ENCODE measurements at places on chromosomes 5 and 9.

- no peak for DNase-seq
Observed at GRCh38 chr9:113355040-113355596, 5.8 kb downstream of the BSPRY start.

DNA sequence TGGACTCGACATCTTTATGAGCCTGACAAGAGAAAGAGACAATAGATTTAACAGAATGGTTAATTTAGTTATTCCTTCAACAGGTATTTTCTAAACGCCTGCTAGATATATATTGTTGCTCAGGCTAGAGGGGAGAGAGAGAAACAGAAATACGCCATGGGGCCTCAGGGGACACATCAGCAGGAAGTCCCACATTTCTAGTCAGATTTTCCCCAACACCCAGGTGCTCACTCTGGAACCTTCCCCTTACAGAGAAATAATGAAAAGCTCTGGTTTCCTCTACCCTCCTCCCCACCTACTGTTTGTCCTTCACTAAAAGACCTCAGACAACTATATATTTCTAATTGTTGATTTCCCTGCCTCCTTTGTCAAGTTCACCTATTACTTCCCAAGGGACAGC is 130.3 kb upstream of the TBC1D2 start:
- DNase-seq, result no peak

DNA sequence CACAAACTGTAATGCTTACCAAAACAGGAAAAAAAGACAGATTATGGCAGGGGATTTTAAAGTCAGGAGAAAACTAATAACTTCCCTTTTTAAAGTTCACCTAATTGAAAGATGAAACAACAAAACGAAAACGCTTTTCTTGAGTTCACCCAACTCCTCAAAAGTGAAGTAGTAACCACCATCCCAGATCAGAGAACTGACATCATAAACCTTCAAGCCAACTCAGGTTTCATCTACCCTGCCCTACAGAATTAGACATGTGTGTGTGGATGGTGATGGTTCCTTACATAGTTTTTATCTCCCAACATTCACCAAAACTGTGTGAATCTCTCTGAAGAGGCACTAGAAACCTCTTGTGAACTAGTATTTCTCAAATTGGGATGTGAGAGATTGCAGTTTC is 195.2 kb upstream of the PTGER4 start:
- no peak for DNase-seq

DNA sequence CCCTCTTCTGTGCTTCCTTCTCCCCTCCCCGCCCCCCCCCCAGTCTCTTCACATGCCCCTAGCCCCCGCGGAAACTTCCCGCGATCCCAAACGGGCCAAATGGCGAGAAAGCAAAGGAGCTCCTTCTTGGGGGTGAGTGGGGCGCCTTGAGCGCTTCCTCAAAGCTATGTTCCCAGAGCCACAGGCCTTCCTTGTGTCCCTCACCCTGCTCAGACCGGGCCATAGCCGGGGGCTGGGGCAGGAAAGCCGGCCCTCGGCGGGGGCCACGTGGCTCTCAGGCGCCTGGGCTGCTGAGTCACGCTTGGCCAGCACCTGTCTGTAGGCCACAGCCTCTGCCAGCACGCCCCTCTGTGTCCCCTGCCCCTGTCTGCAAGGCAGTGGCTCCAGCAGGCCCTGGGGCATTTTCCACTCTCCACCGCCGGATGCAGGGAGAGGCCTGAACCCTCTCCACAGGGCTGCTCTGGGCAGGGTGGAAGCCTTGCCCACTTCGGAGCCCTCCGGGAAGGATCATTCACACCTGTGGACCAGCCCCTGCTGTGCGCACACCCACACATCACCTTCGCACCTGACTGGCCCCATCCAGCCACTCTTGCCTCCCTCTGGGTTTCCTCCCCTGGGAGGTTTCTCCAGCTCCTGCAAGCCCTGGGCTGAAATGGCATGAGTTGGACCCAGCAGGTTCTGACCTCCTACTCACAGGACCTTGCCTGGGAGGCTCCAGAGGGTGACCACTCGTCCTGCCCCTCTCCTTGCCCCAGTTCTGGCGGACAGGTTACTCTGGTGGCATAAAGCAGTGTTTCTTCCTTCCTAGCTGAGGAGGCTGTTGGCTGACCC is 1.2 kb upstream of the SQSTM1 start:
- DNase-seq, result peak; percentile 48

DNA sequence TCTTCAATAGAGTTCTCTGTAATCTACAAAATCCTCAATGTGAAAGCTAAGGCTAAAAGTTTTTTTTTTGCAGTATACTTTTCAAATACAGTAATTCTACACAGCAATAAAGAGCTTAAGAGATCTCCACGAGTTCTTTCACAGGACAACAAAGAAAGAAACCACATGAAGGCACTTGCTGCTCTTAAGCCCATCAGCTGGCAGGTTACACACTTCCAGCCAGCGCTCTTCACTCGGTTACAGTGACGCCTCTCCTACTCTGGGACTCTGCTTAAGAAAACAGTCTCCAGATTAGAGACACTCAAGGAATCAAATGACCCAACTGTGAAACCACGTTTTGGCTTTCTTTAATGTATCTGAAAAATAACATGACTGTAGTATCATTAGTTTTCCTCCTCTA is 85.0 kb downstream of the ROR2 start:
- DNase-seq, result no peak

DNA sequence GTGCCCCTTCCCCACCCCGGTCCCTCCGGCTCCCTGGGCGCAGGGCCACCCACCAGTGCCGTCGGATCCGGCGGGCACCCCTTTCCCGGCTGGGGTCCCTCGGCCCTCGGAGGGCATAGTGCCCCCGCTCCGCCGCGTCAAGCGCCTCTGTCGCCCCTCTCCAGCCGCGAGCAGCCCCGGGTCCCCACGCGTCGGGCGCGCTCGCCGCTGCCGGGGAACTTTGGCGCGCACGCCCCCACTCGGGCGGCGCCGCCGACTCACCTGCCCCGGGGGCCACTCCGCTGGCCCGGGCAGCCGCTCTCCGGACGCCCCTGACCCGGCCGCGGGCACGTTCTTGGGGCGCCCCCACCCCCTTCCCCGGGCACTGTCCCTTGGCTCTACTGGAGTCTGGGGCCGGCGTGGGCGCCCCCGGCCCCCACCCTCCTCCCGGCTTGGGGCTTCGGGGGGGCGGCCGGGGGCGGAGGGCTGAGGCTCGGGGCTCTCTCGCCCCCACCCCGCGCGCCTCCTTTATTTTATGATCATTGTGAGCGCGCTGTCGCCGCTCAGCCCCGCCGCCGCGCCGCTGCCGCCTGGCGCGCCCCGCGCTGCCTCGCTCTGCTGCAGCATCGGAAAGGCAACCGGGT is 1.1 kb upstream of the FAM78A start:
- no peak for DNase-seq

- DNase-seq, result no peak
Observed at GRCh38 chr9:128768606-128769005, 3.1 kb downstream of the ZER1 start.

GRCh38 chr5:24693609-24694008 is 48.8 kb upstream of the CDH10 start:
- DNase-seq, result no peak
